ENCODE measurements at places on chromosomes 12 and 14.
A peak's percentile ranks its signal among the peaks of the same experiment; 100 is the strongest.

GRCh38 chr14:27995691-27996090 lies 770.9 kb upstream of the FOXG1 start:
- DNase-seq, result no peak

GRCh38 chr14:59208224-59208814 lies 19.9 kb downstream of the DAAM1 start:
- DNase-seq, result no peak

DNA sequence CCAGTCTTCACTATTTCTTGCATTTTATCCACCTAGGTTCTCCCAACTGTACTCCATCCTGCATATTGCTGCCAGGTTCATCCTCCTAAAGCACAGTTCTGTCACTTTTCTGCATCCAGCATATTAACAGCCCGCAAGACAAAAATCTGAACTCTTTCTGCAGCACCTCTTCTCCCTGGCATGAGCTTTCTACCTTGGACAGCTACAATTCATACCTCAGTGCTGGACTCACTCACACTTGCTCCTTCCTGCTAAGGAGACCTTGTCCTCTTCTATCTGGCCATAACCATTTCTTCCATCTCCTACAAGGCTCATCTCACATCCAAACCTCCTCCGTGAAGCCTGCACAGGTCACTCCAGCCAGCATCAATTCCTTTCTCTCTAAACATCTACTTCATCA lies 170.1 kb upstream of the GRIP1 start:
- DNase-seq, result no peak

GRCh38 chr14:44392984-44393383 lies 114.1 kb downstream of the FSCB start:
- DNase-seq, result no peak

DNA sequence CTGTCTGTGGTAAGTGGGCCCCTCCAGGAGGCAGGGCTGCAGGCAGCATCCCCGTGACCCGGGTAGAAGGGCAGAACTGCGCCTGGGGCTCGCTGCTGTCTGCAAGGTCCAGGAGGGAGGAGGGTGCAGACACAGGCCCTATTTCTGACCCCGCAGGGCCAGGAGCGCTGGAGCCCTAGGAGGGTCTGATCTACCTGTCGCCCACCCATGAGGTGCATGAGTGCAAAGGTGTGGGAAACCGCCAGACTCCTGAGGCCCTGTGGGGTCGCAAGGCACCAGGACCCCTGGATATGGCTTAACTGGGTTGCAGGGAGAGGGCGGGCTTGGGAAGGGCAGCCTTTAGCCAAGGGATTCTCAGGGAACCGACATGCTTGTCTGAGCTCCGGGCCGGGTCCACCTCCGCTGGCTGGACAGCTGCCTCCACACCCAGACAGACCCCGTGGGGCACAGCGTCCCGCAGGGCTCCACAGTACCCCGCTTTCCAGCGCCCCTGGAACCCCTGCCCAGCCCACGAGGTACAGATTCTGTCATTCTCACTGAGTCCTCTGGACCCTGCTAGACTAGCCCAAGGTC lies 72.9 kb upstream of the TSPAN11 start:
- DNase-seq, result no peak

DNA sequence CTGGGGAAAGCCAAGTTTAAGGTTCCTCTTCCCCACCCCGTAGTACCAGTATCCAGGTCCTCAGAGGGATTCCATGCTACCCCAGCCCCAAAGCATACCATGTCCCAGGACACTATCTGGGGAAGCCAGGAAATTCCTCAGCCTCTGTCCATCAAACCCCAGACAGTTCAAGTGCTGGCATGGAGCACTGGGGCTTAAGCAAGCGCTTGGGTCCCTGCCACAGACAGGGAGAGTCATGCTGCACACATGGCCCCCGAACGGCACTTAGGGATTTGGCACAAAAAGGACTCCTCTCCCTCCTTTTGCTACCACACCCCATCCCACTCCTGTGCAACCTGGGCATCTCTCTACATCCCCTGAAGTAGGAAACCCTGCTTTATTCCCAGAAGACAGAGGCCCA lies 21.8 kb downstream of the ADCY6 start:
- DNase-seq, result no peak

DNA sequence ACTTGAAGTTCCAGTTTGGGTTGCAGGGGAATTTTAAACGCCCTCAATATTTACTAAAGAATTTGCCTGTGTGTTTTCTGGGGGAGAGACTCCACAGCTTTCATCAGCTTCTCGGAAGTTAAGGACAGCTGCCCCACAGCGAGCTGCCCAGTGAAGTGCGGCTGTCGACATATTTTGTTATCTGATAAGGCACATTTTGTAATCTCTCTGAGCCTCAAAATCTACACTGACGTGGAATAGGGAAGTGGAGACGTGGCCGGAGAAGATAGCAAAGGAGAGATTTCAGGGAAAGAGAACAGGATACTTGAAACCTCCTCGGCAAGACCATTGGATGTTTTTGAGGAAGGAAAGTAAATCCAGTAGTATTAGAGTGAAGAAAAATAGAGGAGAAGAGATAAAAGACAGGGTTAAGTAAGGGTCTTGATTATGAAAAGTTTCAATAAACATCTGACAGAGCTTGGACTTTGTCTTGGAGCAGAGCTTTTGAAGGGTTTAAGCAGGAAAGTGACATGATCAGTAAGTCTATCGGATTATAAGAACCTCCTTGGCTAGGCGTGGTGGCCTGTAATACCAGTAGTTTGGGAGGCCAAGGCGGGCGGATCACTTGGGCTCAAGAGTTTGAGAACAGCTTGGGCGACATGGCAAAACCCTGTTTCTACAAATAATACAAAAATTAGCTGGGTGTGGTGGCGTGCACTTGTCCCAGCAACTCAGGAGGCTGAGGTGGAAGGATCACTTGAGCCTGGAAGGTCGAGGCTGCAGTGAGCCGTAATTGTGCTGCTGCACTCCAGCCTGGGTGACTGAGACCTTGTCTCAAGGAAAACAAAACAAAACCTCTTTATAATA lies 1.1 kb downstream of the POLR3B start:
- peak; percentile 88 for DNase-seq

GRCh38 chr12:132546647-132547046 lies 56.7 kb downstream of the FBRSL1 start:
- DNase-seq, result no peak

GRCh38 chr12:96571101-96571862 lies 81.9 kb downstream of the CFAP54 start:
- no peak for DNase-seq

DNA sequence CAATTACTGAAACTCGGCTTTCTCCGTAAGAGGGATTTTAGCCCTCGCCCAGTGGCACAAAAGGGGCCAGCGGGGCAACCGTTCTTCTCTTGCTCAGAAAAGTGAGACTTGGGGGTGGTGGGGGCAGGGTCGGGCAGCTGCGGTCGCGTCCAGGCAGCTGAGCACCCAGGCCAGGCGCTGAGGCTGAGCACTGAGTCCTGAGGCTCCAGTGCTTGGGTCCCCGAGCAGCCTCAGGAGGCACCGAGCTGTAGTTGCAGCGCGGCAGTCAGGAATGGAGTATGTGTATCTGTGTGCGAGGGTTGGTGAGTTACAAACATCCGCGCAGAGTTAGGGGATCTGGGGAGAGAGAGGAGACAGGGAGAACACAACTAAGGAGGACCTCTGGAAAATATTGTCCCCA lies 4.1 kb upstream of the HOXC6 start:
- no peak for DNase-seq

DNA sequence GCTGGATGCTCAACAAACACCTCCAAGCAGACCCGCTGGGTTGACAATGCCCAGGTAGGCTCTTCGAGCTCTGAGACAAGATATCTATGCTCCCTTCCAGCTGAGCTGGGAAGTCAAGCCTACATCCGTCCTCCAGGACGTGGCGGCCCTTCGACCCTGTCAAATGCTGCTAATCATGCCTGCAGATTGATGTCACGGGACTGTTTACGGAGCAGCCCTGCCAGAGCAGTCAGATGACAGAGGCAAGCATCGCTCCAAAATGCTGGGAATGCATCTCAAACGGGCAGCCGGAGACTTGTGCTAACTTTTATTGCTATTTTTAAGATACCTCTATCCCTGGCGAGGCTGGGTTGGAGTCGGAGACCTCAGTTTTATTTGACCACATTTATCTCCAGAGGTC lies 139.2 kb downstream of the NTF3 start:
- DNase-seq, result no peak

GRCh38 chr14:88417594-88417993 lies 32.1 kb downstream of the SPATA7 start:
- no peak for DNase-seq

DNA sequence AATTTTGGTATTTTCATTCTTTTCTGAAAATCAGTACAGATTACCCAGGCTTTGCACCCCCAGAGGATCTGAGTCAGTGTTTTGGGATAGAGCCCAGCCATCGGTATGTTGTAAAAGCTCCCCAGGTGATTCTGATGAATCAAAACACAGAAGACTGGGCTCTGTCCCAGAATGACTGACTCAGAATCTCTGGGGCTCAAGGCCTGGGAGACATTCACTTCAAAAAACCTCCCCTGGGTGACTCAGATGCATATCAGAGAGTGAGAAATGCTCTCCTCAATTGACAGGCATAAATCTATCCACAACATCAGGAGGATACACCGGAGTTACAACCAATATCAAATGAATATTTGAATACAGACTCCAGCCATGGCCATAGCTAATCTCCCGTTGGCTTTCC lies 32.6 kb downstream of the SLC35F4 start:
- no peak for DNase-seq

GRCh38 chr12:24488091-24488596 lies 460.8 kb downstream of the BCAT1 start:
- DNase-seq, result no peak

GRCh38 chr14:55762595-55763232 lies 182.7 kb downstream of the KTN1 start:
- no peak for DNase-seq

DNA sequence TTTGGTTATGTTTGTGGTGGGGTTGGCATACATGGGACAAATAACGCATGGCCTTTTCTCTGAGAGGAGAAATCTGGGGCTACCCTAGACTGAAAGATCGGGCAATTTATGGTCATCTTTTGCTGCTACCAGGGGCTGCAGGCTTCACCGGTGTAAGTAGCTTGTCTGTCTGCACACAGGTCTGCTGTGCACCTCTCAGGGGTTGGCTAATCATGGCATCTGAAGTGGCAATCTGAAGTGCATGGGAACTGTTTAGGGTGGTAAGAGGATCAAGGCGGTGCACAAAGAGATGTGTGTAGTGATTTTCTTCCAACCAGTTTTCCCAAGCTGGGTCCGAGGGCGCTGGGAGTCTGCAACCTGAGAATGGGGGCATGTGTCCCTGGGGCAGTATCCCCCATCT lies 141.3 kb downstream of the EMP1 start:
- no peak for DNase-seq

DNA sequence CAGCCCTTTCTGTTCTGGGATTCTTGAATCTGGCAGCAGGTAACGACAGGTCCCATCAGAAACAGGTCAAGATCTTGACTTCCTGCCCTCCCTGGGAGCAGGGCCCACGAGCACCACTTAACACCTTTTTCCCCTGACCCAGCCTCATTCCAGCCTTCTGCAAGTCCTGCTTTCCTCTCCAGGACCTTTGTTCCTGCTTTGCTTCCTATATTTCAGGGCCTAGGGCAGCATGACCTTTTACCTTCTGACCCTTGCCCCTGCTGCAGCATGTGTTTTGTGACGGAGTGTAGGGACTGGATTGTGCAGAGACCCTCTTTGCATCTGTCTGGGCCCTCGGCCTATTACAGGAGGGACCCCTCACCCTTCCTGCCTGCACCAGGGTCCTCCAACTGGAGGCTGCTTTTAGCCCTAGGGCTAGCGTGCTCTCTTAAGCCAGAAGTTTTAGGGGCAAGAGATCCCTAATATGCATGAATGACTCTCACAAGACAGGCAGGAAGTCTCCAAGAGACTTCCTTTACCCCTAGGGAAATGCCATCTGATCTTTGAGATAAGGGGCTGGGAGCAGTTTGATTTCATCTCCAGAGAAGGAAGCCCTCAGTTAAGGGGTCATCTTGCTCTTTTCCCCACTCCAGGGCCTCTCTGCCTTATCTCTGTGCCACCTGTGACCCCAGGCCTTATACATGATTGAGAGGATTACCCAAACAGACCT lies 209.4 kb upstream of the BCL2L14 start:
- no peak for DNase-seq

DNA sequence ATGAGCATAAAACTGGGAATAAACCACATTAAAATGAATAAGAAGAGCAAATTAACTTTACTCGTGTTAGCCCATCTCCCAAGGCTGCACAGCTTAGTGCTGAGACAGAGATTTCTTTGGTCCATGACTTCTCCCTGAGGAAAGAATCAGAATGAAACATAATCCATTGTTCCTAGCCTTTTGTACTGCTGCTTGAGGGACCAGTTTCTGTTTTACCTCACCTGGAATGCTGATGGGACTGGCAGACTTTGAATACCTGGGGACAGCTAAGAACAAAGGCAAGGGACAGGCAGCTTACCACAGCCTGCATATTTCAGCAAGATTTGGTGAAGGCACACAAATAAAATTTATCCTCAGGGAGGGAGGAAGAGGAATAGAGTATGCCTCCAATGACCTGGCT lies 401.6 kb downstream of the CCDC91 start:
- DNase-seq, result no peak

DNA sequence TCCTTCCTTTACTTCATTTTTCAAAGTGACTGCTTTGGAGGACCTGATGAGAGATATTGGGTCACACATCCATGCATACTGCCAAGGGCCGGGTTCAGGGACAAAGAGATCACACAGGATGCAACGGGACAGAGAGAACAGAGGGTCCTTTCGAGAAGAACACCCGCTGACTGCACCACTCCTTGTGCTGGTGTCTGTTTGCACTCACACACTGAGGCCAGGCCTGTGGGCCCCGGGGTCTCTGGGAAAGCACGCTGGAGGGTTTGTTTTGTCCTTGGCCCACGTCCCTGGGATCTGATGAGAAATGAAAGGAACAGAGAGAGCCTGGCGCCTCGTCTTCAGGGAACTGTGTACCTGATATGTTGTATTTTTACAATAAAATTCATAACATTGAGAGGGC lies 42.2 kb downstream of the PAH start:
- no peak for DNase-seq

- no peak for DNase-seq
These were observed 26.0 kb upstream of the LTBP2 start for GRCh38 chr14:74638066-74638465.

DNA sequence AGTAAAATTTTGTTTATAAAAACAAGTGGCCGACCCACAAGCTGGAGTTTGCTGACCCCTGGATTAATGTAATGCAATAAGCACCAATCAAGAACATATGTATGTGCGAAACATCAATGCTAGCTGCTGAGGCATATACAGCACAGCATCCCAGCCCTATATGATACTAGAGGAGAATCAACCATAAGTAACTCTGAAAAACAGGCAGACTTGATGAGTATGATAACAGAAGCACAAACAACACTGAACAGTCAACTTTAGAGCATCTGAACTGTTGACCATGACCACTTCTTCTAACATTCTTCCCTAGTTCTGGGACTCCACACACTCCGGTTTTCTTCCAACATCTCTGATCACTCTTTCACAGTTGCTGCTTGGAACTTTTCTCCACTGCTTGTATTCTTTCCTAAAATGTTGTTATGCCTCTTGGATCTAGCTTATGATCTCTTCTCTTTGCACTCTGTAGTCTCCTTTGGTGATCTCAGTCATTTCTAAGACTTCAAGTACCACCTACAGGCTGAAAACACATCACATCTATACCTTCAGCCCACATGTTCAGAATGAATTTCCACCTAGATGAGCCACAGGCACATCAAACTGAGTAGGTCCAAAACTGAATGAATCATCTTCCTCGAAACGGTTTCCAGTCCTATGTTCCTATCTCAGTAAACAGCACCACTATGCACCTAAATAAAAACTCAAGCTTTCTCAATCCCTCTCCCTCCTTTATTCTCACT lies 57.2 kb downstream of the STXBP6 start:
- no peak for DNase-seq
